Hematopoietic multipotent progenitor cell treated with erythropoietin and hydrocortisone succinate and interleukin-3 and kit ligand, for 4 days (in vitro differentiated cells): ENCODE measurements at places on chromosomes 3 and 15.
A peak's percentile ranks its signal among the peaks of the same experiment; 100 is the strongest.

GRCh38 chr3:4512895-4513616, 19.9 kb downstream of the ITPR1 start:
- peak; percentile 59 for DNase-seq

GRCh38 chr3:50370594-50370993, 11.3 kb upstream of the TMEM115 start:
- peak; percentile 72 for DNase-seq

GRCh38 chr3:59341459-59341858, 291.6 kb upstream of the CFAP20DC start:
- DNase-seq, result no peak

- no peak for DNase-seq
These were observed 16.4 kb upstream of the PRR20G start for GRCh38 chr3:127304121-127304744.
